Right cardiac atrium (tissue), 5 donors: ENCODE measurements at places on chromosomes 2 and 18. TPM values are rescaled to one million over a fixed set of nuclear protein-coding genes. Genes with fewer than 3 reads are reported as not detected.

DNA sequence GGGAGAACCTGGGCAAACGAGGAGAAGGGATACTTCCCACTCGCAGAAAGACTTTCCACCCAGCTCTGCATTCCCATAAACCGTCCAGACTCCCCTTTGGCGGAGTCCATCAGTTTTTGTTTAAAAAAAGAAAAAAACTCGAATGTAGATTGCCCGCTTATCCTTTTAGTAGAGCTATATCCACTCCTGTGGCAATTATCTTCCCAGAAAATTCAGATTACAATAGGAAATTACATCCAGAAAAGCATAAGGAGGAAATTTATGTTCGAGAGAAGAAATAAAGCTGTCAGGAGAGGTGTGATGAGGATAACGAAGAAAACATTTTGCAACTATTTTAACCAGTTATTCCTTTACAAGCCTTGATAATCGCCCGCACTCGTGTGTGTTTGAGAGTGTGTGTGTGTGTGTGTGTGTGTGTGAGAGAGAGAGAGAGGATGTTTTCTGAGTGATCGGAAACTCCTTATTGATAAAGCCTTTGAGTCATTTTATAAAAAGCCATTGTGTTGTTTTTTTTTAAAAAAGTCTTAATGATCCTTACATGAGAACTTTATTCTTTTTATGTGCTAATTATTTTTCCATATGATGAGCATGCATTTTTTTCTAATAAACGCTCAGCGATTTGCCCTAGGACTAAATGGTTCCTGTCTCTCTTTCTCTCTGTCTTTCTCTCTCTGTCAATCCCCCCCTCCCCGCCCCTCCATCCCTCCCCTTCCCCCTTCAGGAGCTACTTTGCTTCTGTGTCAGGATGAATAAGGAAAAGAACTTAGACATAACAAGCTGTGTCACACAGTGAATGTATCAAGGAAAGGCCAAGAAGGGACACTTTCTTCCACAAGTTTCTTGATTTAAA is 1.1 kb upstream of the PPP3R1 start:
- DNase-seq: no peak

GRCh38 chr2:141528990-141529389 is 601.8 kb downstream of the LRP1B start:
- no peak for DNase-seq

GRCh38 chr2:173149491-173149890 is 73.8 kb downstream of the MAP3K20 start:
- DNase-seq: no peak

- no peak for DNase-seq
These were observed 72.8 kb downstream of the ABI2 start for GRCh38 chr2:203400805-203401585.

DNA sequence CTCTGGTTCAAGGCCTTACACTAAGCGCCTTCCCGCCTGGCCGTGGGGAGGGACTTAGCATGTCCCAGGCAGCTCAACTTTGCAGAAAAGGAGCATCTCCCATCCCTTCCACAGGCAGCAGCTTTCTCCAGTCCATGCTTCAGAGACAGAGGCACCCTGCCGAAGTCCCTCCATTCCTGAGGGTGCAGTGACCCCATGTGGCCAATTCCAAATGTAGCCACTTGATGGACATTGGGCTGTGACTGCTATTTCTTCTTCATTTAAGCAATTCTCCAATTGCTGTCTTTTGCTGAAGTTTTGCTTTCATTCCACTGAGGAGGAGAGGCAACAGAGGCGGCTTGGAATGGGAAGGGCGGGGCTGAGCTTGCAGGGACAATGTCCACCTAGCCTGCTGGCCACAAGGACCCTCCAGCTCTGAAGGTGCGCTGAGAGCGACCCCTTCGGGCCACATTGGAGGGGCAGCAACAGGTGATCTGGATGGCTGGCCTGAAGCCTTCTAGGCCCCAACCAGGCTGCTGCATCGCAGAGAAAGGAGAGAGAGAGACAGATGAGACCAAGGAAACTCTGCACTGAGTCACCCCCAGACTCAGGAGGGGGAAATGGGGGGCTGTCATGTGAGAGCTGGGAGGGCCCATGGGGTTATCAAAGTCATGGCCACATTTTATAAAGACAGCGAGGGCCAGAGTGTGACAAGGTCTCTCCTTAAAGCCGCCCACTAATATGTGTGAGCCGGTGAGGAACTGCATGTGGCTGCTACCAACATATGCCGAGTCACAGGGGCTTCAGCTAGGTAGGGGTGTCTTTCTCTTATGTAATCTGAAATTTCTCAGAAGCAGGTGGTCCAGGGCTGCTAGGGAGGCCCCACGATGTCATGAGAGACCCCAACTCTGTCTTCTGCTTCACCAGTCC is 61.3 kb downstream of the LONRF2 start:
- DNase-seq: peak; percentile 69

GRCh38 chr2:178392215-178392614 is 58.8 kb downstream of the PRKRA start:
- no peak for DNase-seq

DNA sequence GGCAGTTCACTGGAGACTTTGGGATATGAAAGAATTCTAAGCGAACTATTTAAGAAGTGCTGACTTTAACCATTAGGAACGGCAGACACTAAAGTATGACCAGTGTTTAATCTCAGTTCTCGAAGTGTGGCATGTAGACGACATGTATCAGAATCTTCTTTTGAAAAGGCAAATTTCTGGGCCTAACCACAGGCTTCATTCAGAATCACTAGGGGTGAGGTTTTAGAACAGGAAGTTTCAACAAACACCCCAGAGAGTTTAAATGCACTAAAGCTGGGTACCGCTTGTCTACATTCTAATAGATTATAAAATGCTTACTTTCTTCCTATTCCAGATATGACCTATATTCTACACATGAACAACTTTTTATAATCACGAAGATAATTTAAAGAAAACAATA is 180.3 kb downstream of the ANKRD44 start:
- no peak for DNase-seq

DNA sequence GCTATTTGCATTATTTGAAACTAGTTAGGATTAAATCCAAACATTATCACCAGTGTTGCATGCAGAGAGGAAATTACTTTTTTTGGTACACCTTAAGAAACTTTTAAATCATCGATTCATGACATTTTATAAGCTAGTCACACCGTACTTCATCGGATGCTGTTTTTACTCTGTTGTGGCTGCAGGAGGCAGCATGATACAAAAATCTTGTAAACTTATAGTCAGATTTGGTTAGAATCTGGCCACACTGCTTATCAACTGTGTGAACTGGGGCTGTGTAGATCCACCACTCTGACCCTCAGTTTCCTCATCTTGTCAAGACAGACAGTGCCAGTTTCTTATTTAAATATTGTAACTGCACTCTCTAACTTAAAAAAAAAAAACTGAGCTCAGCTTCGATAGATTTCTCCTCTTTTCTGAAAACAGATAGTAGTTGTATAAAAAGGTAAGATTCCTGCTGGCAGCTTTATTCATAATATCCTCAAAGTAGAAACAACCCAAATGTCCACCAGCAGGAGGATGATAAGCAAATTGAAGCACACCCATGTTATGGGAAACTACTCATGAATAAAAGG is 77.8 kb downstream of the RAPGEF4 start:
- DNase-seq: no peak

DNA sequence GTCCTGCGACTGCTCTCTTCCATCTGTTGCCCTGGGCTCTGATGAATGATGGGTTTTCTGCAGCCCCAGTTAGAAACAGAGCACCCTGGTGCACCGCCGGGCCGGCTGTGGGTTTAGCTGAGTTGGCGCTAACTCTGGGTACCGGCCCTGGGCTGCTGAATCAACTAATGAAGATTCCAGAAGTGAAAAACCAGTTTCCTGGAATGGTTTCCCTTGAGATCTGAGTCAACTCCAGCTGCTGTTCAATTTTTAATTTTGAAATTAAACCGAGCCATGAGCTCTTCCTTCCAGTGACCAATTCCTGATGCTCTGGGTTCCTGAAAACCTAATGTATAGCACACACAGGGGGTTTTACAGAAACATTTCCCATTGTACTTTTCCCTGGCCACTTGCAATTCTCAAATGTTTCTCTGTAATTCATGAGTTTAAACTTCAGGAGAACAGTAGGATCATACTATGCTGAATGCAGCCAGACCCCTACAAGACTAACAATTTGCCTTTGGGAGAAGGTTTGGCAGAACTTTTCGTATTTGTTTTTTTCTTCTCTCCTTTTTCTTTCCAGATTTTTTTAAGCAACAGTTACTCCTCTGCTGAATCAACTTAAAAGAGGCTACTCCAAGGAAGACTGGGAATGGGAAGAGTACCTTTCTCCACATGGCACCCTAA is 5.5 kb downstream of the COL6A3 start:
- DNase-seq: peak; percentile 84

DNA sequence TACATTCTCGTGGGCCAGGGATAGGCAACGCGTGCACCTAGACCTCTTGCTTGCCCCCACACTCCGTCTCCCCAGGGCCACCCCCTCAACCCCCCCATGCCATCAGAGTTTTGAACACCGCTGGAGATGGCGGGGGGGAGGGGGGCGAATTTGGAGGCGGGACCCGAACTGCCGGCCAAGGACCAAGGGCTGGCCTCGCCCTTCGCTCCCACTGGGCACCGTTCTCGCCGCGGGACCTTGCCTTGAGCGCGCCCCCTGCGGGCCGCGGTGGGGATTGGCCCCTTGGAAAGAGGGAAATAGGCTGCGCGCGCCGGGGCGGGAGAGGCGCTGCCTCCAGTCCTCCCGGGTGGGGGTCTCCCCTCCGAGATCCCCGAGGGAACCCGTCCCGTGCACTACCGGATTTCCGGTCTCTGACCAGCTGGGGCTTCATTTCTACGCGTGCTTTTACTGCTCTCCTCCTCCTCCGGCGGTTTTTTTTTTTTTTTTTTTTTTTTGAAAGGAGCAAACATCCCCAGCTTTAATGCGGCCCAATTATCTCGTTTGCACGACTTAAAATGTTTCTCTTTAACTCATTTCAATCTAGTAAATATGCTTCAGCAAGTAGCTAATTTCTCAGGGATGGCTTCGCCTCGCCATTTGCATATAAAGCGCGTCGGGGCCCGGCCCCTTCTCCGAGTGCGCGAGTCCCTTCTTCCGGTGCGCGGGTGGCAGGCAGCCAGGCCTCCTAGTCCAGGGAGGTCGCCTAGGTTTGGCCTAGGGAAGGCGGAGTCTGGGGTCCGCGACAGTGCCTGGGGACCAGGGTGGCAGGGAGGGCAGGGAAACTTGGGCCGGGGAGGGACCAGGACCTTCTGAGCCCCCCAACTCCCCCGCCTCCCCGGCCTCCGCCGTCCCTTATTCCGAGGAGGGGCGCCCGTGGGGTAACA is 10.0 kb upstream of the GBX2 start:
- DNase-seq: peak; percentile 83

DNA sequence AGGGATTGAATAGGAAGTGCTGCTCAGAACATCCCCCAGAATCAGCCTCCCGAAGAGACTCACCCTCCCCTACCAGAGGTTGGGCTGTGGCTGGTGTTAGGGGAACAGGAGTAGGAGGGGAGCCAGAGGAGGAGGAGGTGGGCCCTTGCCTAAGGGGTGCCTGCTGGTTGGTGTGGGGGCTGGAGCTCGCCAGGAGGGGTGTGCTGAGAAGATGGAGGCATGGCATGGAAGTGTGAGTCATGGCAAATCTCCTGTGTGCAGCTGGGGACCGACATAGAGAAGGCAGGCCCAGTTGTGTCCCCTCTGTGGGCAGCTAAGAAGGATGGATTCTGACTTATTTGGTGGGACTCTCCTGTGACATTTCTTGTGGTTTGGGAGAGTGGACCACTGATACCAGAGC is 73.7 kb downstream of the DGKD start:
- DNase-seq: no peak

SERPINB12 gene
- not detected for total RNA-seq

CXCR4 gene
- 2.2 TPM for total RNA-seq

PKDCC gene
- total RNA-seq: 92.2 TPM

RFTN2 gene
- 9.8 TPM for total RNA-seq

NPHP1 gene
- 4.7 TPM for total RNA-seq

SCN2A gene
- 0.26 TPM for total RNA-seq
